ENCODE measurements at places on chromosomes 11 and 22. TPM values are rescaled to one million over a fixed set of nuclear protein-coding genes. Genes with fewer than 3 reads are reported as not detected.

CARD18 gene
- total RNA-seq: not detected

ISX gene
- total RNA-seq: not detected

MPEG1 gene
- not detected for total RNA-seq

HOATZ gene
- total RNA-seq: not detected

ENTHD1 gene
- not detected for total RNA-seq

RAG2 gene
- total RNA-seq: not detected

H19 gene
- 16.3 TPM for total RNA-seq

ELP4 gene
- total RNA-seq: 7.0 TPM

TRIM6 gene
- total RNA-seq: 9.7 TPM

GDPD4 gene
- total RNA-seq: not detected

CENPM gene
- 37.5 TPM for total RNA-seq

TRIM51 gene
- total RNA-seq: not detected

GUCD1 gene
- total RNA-seq: 51.7 TPM
